ENCODE measurements at places on chromosomes 1 and 21.

GRCh38 chr1:61071205-61072130, 10.9 kb upstream of the NFIA start:
- DNase-seq: no peak

GRCh38 chr1:42403880-42404400, 23.3 kb downstream of the RIMKLA start:
- no peak for DNase-seq

GRCh38 chr1:44973645-44974044, 12.8 kb downstream of the EIF2B3 start:
- no peak for DNase-seq

DNA sequence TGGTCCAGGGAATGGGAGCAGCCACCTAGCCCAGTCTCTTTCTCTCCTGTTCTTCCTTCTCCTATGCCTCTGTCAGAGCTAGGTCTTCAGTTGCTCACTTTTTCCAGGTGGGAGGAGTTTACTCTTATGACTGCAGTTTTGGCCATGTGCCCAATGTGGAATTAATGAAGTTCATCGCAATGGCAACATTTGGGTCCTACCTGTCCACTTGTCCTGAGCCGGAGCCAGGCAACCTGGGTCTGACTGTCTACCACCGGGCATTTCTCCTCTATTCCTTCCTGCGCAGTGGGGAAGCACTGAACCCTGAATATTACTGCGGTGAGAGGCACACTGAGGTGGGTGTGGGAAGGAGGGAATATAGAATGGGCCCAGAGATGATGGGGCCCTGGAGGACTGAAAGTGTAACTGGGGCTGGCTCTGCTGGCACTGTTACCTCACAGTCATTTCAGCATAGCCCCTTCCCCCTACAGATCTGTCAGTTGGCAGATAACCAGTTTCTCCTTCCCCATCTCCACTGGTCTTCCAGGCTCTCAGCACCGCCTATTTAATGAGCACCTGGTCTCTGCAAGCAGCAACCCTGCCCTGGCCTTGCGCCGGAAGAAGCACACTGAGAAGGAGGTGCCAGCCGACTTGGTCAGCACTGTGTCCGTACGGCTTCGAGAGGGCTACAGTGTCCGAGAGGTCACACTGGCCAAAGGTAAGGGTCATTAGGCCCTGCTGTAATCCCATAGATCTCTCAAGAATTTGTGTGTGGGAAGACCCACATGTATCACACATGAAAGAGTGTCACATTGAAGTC, 30.1 kb downstream of the SZT2 start:
- no peak for DNase-seq

- DNase-seq: no peak
These were observed 39.8 kb downstream of the TGFBR3 start for GRCh38 chr1:91846007-91846638.

DNA sequence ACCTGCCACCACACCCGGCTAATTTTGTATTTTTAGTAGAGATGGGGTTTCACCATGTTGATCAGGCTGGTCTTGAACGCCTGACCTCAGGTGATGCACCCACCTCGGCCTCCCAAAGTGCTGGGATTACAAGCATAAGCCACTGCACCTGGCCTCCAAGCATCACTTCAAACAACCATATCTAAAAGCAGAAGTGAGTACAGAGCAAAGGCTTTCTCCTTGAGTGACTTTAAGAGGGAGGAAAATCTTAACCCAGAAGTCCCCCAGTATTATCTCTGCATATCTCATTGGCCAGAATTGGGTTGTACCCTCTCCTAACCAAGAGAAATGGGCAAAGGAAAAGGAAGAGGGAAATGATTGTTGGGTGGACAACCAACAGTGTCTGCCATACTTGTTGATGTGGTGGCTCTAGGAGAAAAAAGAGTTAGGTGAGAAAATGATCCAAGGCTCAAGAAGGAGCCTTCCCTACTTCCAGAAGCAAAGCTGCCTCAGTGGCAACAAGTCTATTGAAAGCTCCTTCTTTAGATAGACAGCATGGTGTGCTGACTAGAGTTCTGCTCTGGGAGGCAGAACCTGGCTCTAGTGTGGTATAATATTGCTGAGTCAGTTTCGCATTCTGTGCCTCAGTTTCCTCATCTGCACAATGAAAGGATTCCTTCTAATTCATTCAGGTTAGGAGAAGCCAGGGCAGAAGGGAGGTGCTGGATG, 16.8 kb upstream of the FOXE3 start:
- DNase-seq: no peak

- no peak for DNase-seq
These were observed 117.0 kb upstream of the VAV3 start for GRCh38 chr1:108082001-108082400.

- DNase-seq: no peak
These were observed 6.4 kb upstream of the CSF1 start for GRCh38 chr1:109904105-109904817.

DNA sequence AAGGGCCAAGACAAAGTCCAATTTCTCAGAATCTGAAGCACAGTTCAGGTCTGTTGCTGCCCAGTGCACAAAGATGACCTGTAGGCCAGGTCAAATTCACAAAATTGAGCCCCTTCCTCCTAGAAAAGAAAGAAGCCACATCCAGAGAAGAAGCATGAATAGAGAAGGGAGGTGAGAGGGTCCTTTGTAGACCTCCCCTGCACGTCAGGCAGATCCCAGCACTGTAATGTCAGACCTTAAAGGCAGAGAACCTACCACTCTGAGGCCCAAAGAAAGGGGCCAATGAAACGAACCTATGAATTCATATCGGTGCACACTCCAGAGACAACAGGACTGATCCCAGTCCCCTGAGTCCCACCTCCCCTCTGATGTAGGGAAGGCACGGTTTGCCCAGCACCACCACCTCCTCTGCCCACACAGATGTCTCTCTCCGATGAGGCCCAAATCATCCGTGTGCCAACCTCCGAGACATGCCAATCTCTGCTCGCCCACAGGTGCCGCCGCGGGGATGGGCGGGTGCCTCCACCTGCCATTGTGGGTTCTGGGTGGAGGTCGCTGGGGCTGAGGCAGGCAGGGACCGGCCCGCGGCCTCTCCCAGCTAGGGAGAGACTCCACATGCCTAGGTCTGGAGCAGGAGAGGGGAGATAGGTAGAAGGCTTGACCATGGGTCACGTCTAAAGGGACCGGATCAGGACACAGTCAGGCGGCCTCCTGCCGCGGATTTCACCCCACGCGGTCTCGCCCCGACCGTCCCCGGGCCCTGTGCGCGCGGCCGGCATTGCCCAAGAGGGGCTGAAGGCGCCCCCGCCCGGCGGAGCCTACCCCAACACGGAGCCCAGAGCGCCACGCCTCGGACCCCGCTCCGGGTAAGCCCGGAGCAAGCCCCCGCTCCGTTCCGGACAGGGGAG, 42.1 kb downstream of the RRAGC start:
- DNase-seq: no peak

DNA sequence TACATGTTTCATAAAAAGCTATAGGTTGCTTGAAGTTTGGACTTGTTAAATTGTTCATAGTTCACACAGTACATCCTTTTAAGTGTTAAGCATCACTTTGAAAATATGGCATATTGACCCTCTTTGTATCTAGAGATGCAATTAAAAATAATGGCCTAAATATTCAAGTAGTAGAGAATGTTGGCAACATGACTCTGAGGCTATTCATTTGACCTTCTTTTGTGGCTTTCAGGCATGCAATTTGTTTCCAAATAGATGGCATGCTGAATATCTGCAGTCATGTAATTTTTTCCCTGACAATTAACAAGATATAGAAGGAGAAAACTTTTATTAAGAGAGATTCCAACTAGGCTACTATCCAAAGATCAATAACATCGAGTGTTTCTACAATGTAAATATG, 230.5 kb upstream of the ZRANB2 start:
- peak; percentile 5 for DNase-seq

GRCh38 chr1:117261424-117261785, 50.7 kb upstream of the VTCN1 start:
- DNase-seq: no peak

All from BJ (cell line).